Neural crest cell (in vitro differentiated cells): ENCODE measurements at places on chromosomes 13 and 19.

DNA sequence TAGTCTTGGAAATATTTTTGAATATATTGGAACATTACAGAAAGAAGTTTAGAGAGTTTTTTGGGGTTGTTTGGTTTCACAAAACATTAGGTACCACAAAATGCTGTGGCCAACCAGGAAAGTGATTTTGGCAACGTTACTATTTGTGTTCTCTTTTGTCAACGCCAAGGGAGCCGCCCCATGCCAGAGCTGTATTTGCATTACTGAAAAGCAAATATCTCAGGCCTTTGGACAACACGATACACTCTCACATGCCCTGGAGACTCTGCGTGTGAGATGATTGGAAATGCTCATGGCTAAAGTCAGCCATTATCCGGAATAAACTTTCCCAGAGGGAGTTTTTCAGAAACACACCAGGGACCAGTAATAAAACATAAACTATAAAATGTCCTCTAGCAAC is 324.6 kb downstream of the SHISA2 start:
- no peak for DNase-seq

DNA sequence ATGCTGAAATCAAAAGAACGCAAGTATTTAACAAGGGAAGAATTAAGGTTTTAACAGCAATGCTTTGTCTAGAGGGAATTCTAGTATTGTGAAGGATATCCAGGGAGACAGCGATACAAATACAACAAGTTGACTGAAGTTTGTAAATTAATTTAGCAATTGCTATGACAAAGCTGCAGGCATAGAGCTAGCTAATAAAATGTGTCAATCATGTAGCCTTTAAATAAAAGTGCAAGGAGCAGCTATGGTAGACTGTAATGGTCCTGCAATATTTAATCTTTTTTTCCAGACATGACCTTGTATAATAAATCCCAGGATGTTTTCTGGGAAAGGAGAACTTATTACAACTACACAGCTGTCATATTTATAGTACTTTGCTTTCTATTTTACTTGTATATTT is 779.3 kb downstream of the SLITRK5 start:
- no peak for DNase-seq

- DNase-seq, result no peak
Observed at GRCh38 chr19:34555447-34555846, 73.9 kb downstream of the WTIP start.

DNA sequence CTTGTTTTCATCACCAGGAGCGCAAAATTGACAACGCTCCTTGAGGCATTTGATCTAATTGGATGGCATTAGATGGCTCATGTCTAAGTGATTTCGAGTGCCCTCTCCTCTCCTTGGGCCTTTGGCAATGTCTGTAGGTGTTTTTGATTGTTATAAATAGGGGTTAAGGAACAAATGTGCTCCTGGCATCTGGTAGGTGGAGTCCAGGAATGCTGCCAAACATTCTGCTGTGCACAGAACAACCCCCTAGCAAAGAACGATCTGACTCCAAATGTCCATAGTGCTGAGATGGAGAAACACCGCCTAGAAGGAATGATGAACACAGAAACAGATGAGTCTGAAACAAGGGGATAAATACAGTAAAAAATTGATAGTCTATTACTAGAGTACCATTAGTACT is 68.0 kb upstream of the C1QTNF9B start:
- no peak for DNase-seq

DNA sequence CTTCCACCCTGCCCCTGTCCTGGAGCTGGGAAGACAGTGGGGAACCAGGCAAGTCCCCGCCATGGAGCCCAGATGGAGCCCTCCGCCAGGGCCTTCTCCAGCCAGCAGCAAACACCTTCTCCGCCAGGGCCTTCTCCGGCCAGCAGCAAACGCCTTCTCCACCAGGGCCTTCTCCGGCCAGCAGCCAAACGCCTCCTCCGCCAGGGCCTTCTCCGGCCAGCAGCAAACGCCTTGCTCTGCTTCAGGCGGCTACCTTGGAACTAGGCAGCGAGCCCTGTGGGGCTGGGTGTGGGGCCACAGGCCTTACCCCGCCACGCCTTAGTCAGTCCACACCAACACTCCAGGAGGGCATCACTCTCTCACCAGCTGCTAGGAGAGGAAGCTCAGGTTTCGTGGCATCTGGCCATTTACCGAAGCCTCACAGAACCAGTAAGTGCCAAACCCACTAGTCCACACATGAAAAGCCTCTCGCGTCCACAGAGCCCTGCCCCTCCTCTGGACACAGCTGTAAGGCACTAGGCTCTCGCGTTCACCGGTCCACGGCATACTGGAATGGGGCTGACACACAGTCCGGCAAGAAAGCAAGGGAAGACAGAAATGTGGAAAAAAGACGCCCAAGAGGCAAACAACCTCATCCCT is 41.0 kb downstream of the MLLT1 start:
- DNase-seq, result no peak

GRCh38 chr13:66996503-66996902 is 233.6 kb downstream of the PCDH9 start:
- no peak for DNase-seq

DNA sequence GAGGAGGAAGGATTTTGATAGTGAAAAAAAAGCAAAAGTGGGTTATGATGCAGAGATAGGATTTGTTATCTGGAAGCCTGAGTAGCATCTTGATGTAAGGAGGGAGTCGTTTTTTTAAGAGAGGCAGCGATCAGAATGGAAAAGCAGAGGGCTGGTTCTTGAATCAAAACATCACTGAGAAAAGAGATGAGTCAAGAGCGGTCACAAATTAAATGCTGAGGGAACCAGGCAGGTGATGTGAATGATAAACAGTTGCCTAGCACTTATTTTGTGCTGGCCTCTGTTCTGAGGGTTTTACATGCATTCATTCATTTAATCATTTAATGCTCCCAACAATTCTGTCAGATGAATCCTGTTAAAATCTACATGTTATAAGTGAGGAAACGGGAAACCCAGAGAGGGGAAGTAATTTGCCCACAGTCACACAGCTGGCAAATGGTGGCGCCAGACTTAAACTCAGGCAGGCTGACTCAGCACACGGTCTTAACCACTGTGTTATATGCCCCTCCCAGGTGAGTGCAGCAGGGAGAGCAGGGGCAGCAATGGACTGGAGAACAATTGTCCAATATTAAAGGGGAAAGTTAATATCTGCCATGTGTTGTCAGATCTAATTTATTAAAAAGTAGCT is 21.4 kb downstream of the SIGLECL1 start:
- DNase-seq, result no peak

DNA sequence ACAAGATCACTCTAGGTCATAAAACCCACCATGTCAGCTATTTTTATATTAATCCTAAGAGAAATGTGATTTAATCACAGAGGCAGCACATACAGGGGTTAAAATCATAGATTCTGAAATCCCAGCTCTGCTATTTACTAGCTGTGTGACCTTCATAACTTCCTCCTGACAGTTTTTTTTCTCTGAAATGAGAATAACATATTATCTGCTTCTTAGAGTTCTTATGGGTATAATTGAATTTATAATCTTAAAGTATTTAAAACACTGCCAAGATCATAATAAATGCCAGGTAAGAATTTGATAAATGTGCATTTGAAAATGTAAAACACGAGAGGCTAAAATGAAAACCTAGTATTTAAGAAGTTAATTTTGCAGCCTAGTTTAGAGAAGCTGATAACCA is 722.9 kb downstream of the SLITRK6 start:
- no peak for DNase-seq

GRCh38 chr13:98839856-98840769 is 87.6 kb upstream of the SLC15A1 start:
- peak; percentile 62 for DNase-seq

DNA sequence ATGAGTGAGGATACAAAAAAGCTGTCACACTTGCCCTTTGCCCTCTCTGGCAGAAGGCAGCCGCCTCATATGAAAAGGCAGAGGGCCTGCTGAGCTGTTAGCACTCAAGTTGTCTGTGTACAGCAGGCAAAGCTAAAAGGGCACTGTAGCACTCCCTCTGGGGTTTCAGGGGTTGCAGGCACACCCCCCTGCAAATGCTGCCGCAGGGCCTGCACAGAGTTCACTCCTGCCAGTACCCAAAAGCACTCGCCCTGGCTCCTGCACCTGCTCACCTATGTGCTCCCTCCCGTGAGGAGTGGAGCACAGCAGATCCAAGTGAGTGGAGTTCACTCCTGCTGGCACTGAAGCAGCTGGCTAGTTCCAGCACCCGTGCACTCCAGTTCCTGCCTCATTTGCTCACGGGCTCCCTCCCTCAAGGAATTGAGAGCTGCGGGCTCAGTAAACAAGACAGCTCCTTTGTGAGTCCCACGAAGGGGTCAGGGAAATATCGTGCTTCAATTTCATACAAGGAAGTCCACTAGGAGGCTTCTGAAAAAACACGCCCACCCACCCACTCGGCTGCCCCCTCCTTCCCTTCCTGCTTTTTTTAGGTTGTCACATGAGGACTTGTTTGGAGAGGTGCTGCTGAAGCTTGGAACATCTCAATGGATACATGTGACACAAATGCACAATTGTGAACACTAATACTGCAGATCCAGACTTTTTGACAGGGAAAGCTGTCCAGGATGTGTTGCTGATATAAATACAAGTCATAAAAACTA is 9.9 kb upstream of the RCBTB2 start:
- peak; percentile 36 for DNase-seq

- no peak for DNase-seq
Observed at GRCh38 chr13:32737111-32737571, 150.9 kb downstream of the PDS5B start.

GRCh38 chr13:59363947-59364346 is 799.8 kb downstream of the DIAPH3 start:
- DNase-seq, result no peak

- no peak for DNase-seq
Observed at GRCh38 chr13:63636316-63636993, 2220.8 kb upstream of the PCDH20 start.

- DNase-seq, result no peak
Observed at GRCh38 chr19:5542665-5543064, 25.1 kb downstream of the TINCR start.

- no peak for DNase-seq
Observed at GRCh38 chr19:41000310-41000737, 9.2 kb downstream of the CYP2B6 start.

DNA sequence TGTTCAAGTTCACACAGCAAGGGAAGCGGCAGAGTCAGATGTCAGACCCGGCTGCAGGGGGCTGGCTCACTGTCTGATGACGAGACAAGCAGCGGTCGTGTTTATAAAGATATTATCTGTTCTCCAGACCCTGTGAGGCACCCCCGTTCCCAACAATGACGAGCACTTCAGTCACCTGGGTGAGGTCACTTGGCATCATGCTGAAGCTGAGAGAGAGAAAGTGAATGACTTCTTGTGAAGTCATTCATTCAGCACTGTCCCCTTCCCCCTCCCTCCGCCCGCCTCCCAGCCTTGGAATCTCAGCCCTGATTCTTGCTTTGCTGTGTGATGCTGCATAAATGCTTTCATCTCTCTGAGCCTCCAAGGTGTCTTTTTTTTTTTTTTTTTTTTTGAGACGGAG is 4.9 kb upstream of the LYPD3 start:
- DNase-seq, result no peak

DNA sequence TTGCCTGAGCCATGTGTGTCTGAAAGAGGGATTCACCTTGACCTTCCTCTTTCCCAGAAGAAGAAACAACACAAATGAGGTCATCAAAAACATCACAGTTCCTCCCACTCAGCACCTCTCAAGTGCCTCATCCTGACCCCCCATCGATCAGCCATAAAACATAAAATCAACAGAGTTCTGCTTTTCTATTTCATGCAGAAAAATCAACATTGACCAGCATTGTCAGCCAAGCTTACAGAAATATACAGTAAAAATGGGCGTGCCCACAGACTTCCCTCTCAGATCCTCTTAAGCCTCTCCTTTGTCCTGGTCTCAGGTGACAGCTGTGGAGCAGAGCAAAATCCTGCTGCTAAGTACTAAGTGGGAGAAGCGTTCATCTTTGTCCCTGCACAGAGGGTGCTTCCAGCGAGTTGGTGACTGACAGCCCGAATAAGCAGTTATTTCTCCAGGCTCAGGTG is 213.3 kb downstream of the OLFM4 start:
- no peak for DNase-seq

DNA sequence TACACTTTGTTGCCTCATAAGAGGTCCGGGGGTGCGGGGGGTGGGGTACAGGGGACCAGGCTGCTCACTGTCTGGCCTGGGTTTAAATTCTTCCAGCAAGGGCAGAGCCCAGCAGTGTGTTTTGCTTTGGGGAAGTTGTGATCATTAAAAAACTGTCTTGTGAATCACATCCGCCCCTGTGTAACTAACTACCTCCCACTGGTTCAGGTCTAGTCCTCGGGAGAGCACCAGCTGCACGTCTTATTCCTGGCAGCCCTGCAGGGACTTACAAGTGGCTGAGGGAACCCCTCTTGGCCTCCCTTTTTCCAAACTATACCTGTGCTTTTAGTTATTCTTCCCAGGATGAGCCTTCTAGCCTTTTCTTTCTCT is 127.5 kb downstream of the SIPA1L3 start:
- DNase-seq, result no peak

GRCh38 chr13:43686557-43686956 is 100.2 kb downstream of the ENOX1 start:
- DNase-seq, result no peak

GRCh38 chr13:44153496-44153895 is 220.1 kb upstream of the SERP2 start:
- DNase-seq, result no peak
